ENCODE measurements at places on chromosomes 12 and 14.

GRCh38 chr12:13547283-13547682 is 350.8 kb downstream of the EMP1 start:
- H3K27me3 ChIP-seq, result no peaks in the 10 kb centered on the region
- no peak for DNase-seq

GRCh38 chr14:61607570-61608244 is 87.6 kb upstream of the HIF1A start:
- H3K4me1 ChIP-seq, result peaks cover 12% of the 10 kb centered on the region
- H3K36me3 ChIP-seq, result no peaks in the 10 kb centered on the region
- DNase-seq, result no peak

DNA sequence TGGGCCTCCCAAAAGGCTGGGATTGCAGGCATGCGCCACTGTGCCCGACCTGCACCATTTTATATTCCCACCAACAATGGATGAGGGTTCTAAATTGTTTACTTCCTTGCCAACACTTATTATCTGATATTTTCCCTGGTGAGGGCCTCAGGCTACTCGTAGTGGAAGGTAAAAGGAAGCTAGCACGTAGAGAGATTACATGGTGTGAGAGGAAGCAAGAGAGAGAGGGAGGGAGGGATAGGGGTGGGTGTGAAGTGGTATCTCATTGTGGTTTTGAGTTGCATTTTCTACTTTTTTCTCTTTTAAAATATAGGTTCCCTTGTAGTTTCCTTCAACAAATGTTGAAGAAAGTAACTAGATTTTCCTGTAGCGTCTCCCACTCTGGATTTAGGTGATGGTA is 30.9 kb downstream of the MYO1H start:
- no peak overlapping the region for H3K4me3 ChIP-seq
- no peaks in the 10 kb centered on the region for H3K27me3 ChIP-seq

DNA sequence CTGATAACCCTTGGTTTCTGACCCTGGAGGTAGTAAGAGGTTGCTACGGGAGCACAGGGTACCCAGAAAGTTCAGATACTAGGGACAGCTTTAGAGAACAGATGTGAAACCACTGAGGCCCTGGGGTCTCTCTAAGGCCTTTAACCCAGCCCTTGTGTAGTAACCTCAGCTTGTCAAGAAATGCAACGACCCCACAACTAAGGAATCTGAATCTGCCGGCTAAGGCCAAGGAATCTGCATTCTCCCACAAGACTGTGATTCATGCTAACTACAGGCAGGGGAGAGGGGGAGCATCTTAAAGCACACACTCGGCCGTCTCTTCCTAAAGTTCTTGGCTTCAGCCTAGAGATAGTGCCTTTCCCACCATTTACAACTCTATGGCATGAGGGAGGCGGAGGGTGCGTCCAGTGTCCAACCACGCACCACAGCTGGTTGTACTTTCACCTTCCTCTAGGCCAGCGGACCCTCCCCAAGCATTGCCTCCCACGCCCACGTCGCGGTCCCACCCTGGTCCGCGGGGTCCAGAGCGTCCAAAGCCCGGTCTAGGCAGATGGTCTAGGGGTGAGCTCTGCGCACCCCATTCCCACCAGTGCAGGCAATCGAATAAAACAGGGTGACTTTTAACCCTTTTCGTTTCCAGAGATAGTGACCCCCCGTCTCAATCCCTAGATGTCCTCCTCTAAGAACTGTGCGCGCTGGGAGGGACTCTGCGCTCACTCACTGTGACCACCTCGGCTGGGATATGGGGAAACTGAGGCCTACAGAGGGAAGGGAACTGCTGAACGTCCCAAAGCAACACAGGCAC is 735 bp upstream of the VASH1 start:
- DNase-seq, result no peak
- H3K4me3 ChIP-seq, result peak overlapping the region; percentile 80
- H3K27ac ChIP-seq, result peak overlapping the region; percentile 64
- peaks cover 39% of the 10 kb centered on the region for H3K4me1 ChIP-seq

DNA sequence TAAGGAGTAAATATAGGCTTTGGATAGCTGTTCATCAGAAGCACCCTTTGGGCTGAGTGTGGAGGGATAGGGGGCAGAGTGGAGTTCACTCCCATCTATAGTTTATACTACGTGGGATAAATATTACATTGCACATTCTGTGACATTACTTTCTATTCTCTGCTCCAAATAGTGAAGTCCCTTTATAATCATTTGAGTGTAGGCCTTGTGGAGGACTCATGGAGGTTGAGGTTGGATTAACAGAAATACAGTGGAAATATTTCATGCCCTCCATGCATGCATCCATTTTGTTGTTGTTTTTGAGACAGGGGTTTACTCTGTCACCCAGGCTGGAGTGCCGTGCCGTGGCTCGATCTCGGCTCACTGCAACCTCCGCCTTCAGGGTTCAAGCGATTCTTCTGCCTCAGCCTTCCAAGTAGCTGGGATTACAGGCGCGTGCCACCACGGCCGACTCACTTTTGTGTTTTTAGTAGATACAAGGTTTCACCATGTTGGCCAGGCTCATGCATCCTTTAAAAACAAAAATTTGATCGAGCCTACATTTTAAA is 1.4 kb downstream of the CHPT1 start:
- no peaks in the 10 kb centered on the region for H3K27me3 ChIP-seq
- peak overlapping the region; percentile 82 for H3K27ac ChIP-seq
- H3K4me1 ChIP-seq, result peaks cover 47% of the 10 kb centered on the region
- H3K36me3 ChIP-seq, result no peaks in the 10 kb centered on the region

DNA sequence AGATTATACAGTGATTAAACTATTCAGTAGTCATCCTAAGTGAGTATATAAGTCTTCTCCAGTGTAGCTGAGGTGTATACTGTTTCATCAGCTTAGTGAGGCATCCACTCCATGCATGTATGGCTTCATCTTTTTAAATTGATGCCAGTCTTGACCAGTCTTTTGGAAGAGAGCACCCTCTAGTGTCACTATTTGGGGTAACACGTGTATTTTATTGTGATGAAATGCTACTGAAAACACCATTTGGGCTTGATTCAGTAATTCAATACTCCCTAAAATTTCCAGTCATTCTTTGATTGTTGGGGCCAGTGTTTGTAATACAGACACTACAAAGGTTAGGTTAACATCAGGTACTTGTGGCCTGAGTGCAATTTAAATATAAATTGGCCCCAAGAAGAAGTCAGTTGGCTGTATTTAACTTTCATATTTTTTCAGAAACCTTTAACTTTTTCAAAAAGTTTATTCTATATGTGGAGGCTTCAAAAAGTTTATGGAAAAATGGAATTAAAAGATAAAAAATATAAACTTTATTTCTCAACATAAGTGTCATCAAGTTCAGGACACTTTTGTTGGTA is 35.3 kb downstream of the MIPOL1 start:
- no peaks in the 10 kb centered on the region for H3K27me3 ChIP-seq
- DNase-seq, result no peak
- H3K27ac ChIP-seq, result no peak overlapping the region
- no peaks in the 10 kb centered on the region for H3K36me3 ChIP-seq
- no peaks in the 10 kb centered on the region for H3K4me1 ChIP-seq

GRCh38 chr12:118391836-118392235 is 15.5 kb downstream of the SUDS3 start:
- H3K4me3 ChIP-seq, result no peak overlapping the region
- H3K36me3 ChIP-seq, result peaks cover 70% of the 10 kb centered on the region
- no peak overlapping the region for H3K27ac ChIP-seq
- DNase-seq, result no peak

- no peaks in the 10 kb centered on the region for H3K36me3 ChIP-seq
- H3K27me3 ChIP-seq, result no peaks in the 10 kb centered on the region
- H3K4me3 ChIP-seq, result no peak overlapping the region
- H3K27ac ChIP-seq, result no peak overlapping the region
- no peaks in the 10 kb centered on the region for H3K4me1 ChIP-seq
Measured at GRCh38 chr12:111218499-111218898, 150.4 kb downstream of the PHETA1 start.

DNA sequence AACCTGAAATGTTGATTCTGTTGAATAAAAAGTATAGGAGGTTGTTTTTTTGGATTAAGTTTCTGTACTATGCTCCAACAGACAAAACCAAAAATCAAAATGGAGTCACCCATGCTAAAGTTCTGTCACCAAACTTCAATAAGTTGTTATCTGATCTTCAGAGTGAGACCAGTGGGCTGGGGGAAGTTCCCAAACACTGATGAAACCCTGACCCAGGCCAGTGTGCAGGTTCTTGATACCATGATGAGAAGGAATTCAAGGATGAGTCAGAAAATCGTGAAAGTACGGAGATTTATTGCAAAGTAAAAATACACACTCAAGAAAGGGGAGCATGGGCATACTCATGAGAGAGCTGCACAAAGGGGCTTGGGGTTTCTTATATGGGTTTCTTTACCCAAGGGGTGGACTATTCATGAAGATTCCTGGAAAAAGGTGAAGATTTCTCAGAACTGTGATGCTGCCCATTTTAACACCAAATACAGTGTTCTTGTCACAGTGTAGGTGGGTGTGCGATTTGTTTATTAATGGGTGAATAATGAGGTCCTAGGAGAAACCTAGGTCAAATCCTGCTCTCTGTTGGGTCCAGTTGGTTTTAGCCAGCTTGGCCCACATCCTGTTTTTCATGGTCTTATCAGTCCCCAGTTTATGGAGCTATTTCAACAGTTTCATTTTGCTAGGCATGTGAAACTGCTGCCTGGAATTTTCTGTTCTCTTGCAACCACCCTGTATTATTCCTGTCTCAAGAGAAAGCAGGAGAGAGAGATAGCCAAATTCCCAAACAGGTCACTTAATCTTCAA is 27.5 kb upstream of the DENND5B start:
- no peaks in the 10 kb centered on the region for H3K36me3 ChIP-seq
- H3K27ac ChIP-seq, result no peak overlapping the region
- H3K4me1 ChIP-seq, result peaks cover 11% of the 10 kb centered on the region
- no peak overlapping the region for H3K4me3 ChIP-seq
- no peaks in the 10 kb centered on the region for H3K27me3 ChIP-seq

- no peaks in the 10 kb centered on the region for H3K27me3 ChIP-seq
- DNase-seq, result no peak
- no peak overlapping the region for H3K27ac ChIP-seq
- H3K4me3 ChIP-seq, result no peak overlapping the region
- H3K36me3 ChIP-seq, result no peaks in the 10 kb centered on the region
- no peaks in the 10 kb centered on the region for H3K4me1 ChIP-seq
Measured at GRCh38 chr12:73220951-73221350, 948.8 kb downstream of the TRHDE start.

DNA sequence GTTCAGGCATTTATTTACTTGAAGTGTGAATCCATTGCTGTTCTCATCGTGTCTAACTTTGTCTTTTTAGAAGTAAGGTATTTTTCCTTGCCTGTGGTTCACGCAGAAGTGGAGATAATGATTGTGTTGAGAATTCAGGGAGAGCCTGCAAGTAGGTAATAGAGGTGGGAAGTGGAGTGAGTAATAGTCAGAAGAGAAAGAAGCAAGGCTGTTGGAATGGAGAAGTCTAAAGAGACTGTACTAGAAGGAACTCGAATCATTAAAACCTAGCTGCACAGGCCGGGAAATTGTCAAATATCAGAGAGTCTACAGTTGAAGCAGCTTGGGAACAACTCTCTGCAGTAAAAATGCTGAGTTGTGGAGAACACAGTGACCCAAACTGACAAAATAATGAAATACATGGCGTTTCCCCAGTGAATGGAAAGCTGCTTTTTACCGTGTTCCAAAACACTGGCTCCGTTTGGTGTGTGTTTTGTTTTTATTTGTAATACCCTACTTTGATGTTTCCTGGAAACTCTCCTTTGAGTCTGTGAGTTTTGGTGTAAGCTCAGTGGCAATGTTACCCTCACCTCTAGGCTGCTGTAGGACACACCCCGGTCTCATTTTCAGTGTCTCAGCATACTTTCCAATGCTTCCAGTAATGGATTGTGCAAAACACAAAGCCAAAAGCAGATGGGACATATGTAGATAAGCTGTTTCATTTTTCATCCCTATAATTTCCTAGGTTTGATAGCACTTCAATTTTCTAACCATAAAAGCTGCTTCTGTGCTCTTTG is 146.6 kb downstream of the CRADD start:
- H3K27me3 ChIP-seq, result no peaks in the 10 kb centered on the region
- H3K27ac ChIP-seq, result no peak overlapping the region
- H3K36me3 ChIP-seq, result no peaks in the 10 kb centered on the region
- H3K4me3 ChIP-seq, result no peak overlapping the region
- DNase-seq, result no peak
- peaks cover 10% of the 10 kb centered on the region for H3K4me1 ChIP-seq

DNA sequence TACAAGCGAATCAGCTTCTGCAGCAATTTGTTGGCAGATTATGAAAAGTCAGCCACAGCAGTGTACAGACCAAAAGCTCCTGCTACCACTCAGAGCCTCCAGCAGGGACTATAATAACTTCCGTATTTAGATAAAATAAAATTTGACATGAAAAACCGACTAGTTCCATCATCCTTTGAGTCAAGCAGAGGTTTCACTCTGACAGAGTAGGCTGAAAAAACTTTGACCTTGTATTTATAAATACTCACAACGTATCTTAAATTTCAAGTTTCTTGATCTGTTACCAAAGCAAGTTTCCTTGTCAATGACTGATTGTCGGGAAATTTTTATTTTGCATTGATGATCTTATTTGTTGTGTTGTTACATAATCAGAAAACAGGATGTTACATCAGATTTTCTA is 283.4 kb downstream of the DAD1 start:
- H3K27ac ChIP-seq, result no peak overlapping the region
- no peak overlapping the region for H3K4me3 ChIP-seq
- no peaks in the 10 kb centered on the region for H3K36me3 ChIP-seq
- no peak for DNase-seq
- H3K4me1 ChIP-seq, result peaks cover 8% of the 10 kb centered on the region
- H3K27me3 ChIP-seq, result no peaks in the 10 kb centered on the region

- no peak overlapping the region for H3K4me3 ChIP-seq
- H3K4me1 ChIP-seq, result no peaks in the 10 kb centered on the region
- no peaks in the 10 kb centered on the region for H3K27me3 ChIP-seq
- H3K36me3 ChIP-seq, result no peaks in the 10 kb centered on the region
- no peak overlapping the region for H3K27ac ChIP-seq
Measured at GRCh38 chr12:115639648-115640012, 637.9 kb downstream of the MED13L start.

DNA sequence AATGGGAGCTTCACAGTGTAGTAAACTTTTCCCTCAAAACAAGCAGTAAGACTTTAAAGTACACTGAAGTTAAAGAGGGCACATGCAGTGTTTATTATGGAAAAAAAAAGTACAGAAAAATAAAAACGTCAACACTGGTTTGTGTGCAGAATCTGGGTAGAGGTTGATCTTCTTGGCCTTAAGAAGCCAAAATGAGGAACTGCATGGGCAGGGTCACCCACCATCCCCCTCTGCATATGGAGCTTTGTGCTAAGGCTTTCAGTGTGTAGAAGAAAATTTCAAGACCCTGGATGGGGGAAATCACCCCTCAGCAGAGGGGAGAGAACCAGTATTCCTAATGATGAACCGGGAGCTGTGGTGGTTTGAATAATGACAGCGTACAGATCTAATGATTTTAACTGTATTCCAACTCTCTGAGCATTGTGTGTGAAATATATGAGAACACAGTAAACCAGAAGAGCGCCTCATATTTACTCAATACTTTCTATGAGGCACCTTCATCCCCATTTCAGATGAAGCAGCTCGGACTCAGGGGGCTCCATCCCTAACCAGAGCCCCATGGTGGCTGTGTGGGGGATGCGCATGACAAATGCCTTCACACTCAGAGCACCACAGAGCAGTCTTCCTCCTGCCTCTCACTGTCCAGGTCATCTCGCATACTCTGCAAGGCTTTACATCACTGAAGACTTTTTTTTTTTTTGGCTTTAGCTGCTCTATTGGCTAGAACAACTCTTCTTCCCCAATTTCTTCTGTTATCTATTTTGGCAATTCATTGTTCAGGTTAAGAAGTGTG is 33.4 kb downstream of the ACADS start:
- H3K27ac ChIP-seq, result no peak overlapping the region
- H3K4me3 ChIP-seq, result no peak overlapping the region
- no peaks in the 10 kb centered on the region for H3K27me3 ChIP-seq
- DNase-seq, result no peak
- peaks cover 2% of the 10 kb centered on the region for H3K4me1 ChIP-seq

Data from thoracic aorta (tissue), 2 donors.